ENCODE measurements at places on chromosomes 6 and 20. TPM values are rescaled to one million over a fixed set of nuclear protein-coding genes. Genes with fewer than 3 reads are reported as not detected.

The RRAGD gene
- total RNA-seq, result 3.3 TPM

The MMP24 gene
- total RNA-seq, result 0.88 TPM

The TREML1 gene
- not detected for total RNA-seq

The PLCB1 gene
- total RNA-seq, result 13.4 TPM

The LY86 gene
- not detected for total RNA-seq

The KCNQ2 gene
- total RNA-seq, result 0.36 TPM

The NOTCH4 gene
- 0.59 TPM for total RNA-seq

The HS3ST5 gene
- total RNA-seq, result not detected

The UNC93A gene
- total RNA-seq, result not detected

The CNR1 gene
- not detected for total RNA-seq

DNA sequence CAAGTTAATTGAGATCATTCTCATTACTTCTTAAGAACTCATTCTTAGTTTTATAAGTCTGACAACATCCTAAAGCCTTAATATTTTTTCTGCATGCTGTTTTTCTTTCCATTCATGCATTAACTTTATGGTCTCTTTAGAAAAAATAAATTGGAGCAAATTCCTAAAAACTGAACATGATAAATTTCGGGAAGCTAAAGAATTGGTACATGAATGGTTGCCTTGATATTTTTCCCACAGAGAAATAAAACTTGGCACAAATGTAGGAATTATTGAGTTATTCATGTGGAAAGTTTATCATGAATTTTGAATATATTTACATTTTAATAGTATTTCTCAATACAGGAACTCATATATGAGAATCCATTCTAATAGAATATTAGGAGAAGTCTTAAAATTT lies 115.9 kb downstream of the BMP5 start:
- H3K4me1 ChIP-seq, result peaks cover 4% of the 10 kb centered on the region
- no peak overlapping the region for H3K4me3 ChIP-seq
- no peak for DNase-seq
- H3K27me3 ChIP-seq, result no peaks in the 10 kb centered on the region
- H3K27ac ChIP-seq, result no peak overlapping the region
- H3K36me3 ChIP-seq, result no peaks in the 10 kb centered on the region

DNA sequence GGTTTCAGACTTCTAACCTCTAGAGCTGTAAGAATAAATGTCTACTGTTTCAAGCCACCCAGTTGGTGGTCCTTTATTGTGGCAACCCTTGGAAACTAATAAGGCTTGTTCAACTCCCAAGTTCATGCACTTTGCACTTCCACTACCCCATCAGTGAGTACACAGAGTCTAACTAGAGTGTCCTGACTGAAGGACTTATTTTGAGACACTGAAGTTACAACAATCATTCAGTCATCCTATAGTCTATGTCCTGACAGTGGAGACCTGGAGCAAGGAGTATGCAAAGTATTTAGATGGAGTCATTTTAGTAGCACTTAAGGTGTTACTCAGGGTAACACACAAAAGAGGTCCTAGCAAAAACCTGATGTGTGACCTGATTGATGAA lies 62.6 kb downstream of the VGLL2 start:
- no peak overlapping the region for H3K4me3 ChIP-seq
- no peak overlapping the region for H3K27ac ChIP-seq
- no peak for DNase-seq
- H3K4me1 ChIP-seq, result no peaks in the 10 kb centered on the region
- H3K36me3 ChIP-seq, result no peaks in the 10 kb centered on the region
- no peaks in the 10 kb centered on the region for H3K27me3 ChIP-seq

DNA sequence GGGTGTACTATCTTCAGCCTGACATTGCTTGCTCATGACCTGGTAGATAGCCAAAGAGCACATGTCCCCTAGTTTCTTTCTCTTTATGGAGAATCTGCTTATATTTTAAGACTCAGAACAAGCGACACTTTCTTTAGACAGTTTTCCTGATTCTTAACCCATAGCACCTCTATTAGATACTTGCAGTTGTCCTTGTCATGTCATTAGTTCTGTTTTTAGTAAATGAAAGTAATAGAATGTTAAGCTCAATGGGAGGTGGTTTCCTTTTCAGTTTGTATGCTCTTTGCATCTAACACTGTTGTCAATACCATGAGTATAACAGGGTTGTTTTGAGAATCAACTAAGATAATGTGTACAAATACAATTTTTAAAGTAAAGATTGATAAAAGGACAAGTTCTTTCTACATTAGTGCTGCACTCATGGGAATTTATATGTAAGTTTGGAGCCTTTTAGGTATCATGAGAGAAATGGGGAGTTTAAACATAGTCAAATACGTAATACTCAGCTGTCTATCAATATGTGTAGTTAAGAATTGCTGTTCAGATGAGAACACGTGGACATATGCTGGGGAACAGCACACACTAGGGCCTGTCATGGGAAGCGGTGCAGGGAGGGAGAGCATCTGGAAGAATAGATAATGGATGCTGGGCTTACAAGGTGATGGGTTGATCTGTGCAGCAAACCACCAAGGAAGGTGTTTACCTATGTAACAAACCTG lies 124.3 kb downstream of the GRM1 start:
- no peaks in the 10 kb centered on the region for H3K4me1 ChIP-seq
- H3K4me3 ChIP-seq, result no peak overlapping the region
- no peaks in the 10 kb centered on the region for H3K36me3 ChIP-seq

DNA sequence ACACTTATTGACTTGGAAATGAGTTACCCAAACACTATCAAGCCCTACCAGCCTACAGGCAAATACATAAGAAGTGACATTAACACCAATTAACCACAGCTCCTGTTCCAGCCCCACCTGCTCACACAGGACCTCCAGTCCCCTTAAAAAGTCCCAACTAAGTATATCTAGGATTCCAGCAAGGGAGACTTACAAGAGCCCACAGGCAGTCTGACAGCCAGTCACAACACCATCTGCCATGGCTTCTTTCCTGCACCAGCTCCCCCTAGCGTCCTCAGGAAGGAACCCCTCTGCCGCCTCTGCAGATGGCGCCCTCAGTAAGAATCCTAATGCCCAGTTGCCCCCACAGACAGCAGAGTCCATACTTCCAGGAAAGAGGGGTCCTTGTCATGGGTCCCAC lies 122.1 kb downstream of the HIVEP2 start:
- H3K36me3 ChIP-seq, result no peaks in the 10 kb centered on the region
- no peak for DNase-seq
- H3K4me1 ChIP-seq, result peaks cover 15% of the 10 kb centered on the region

- DNase-seq, result peak; percentile 36
- H3K4me3 ChIP-seq, result no peak overlapping the region
- H3K27ac ChIP-seq, result no peak overlapping the region
- no peaks in the 10 kb centered on the region for H3K27me3 ChIP-seq
Observed at GRCh38 chr6:167238694-167239467, 52.2 kb upstream of the UNC93A start.

- no peak overlapping the region for H3K27ac ChIP-seq
- no peaks in the 10 kb centered on the region for H3K4me1 ChIP-seq
- no peak overlapping the region for H3K4me3 ChIP-seq
- no peak for DNase-seq
Observed at GRCh38 chr6:146183831-146184230, 155.0 kb downstream of the GRM1 start.

Measured in osteoblast (primary cell).